ENCODE measurements at places on chromosomes 12 and 14.

- no peak for DNase-seq
Observed at GRCh38 chr12:124523071-124523470, 44.3 kb downstream of the NCOR2 start.

- DNase-seq = no peak
Observed at GRCh38 chr14:49134940-49135339, 451.2 kb downstream of the RPS29 start.

- DNase-seq = no peak
Observed at GRCh38 chr12:91983935-91984334, 161.7 kb downstream of the BTG1 start.

GRCh38 chr12:101995684-101996083 is 66.1 kb downstream of the WASHC3 start:
- DNase-seq = no peak

DNA sequence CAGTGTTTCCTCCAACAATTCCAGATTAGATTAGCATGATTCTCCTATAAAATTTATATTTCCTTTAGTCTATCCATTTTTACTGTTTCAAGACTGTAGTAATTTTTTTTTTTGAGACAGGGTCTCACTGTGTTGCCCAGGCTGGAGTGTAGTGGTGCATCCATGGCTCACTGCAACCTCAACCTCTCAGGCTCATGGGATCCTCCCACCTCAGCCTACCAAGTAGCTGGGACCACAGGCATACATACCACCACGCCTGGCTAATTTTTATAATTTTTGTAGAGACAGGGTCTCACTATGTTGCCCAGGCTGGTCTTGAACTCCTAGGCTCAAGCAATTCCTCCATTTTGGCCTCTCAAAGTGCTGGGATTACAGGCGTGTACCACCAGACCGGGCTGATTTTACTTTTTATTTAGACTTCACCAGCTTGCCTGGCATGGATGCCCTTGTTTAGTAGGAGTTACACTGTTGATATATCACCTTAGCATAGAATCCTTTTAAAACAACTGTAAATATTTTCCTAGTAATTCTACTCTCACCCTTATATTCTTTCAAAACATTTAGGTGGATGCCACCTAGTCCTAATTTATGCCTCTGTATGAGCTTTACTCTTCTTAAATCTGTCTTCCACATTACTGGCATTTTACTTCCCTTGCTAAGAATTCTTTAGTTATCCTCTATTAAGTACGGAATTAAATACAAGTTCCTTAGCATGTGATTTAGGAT is 55.8 kb upstream of the LIMA1 start:
- DNase-seq = no peak

GRCh38 chr12:6332459-6332858 is 9.4 kb downstream of the TNFRSF1A start:
- DNase-seq = no peak

GRCh38 chr12:1839464-1839863 is 19.1 kb downstream of the LRTM2 start:
- DNase-seq = no peak

Data from mucosa of descending colon (tissue), 3 donors.